ENCODE measurements at places on chromosomes 1 and 21. TPM values are rescaled to one million over a fixed set of nuclear protein-coding genes. Genes with fewer than 3 reads are reported as not detected.

Gene ALPL
- 1.3 TPM for total RNA-seq

DNA sequence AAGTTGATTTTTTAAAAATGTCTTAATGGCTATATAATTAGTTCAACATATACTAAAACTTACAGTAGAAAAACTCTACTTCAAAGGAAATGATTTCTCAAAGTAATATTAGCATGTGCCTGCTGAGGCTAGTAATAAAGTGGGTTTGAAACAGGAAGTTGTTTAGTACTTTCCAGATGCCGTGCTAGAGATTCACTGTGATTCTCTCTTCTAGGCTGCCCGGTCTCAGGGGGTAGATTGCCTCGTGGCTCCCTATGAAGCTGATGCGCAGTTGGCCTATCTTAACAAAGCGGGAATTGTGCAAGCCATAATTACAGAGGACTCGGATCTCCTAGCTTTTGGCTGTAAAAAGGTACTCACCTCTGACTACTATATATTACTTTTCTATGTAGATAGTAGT lies 9.1 kb downstream of the EXO1 start:
- H3K27me3 ChIP-seq = no peaks in the 10 kb centered on the region
- DNase-seq = no peak
- no peak overlapping the region for H3K27ac ChIP-seq
- no peaks in the 10 kb centered on the region for H3K4me1 ChIP-seq
- H3K36me3 ChIP-seq = no peaks in the 10 kb centered on the region
- H3K4me3 ChIP-seq = no peak overlapping the region

Gene SAMD11
- 5.0 TPM for total RNA-seq

DNA sequence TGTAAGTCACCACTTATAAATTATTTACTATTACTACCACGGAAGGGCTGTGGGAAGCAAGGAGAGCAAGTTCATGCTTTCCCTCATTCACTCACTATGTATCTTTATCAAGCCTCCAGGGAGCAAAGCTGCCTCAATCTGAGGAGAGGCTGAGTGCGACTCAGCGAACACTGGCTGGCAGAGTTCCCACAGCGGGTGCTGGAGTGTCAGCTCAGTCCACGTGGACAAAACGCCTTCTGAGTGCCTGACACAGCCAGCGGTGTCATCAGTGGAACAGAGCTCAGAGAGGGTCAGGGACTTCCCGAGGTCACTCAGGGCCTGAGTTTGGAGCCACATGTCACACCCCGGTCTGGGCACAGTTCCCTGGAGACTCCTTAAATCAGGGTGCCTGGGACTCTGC lies 16.9 kb downstream of the MATN1 start:
- no peak overlapping the region for H3K27ac ChIP-seq
- H3K4me3 ChIP-seq = no peak overlapping the region
- H3K4me1 ChIP-seq = no peaks in the 10 kb centered on the region

GRCh38 chr1:161214369-161214768 lies 726 bp upstream of the FCER1G start:
- no peak overlapping the region for H3K27ac ChIP-seq
- H3K4me3 ChIP-seq = no peak overlapping the region
- H3K36me3 ChIP-seq = no peaks in the 10 kb centered on the region
- H3K27me3 ChIP-seq = no peaks in the 10 kb centered on the region
- H3K4me1 ChIP-seq = no peaks in the 10 kb centered on the region
- DNase-seq = no peak

DNA sequence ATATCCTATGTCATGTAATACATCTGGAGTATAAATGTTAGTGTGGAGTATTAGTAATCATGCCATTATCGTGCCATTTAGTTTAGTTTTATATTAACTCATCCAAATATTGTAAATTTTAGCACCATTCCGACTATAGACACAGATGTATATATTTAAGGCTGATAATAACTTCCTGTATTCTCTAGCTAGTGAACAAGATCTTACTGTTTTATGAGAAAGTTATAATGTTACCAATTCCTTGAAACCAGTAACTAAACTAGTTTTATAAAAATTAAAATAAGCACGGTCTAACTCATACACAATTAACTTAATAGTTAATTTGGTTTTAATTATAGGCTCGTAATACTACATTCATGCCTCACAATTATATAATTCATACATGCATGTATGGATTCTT lies 808.6 kb downstream of the USP25 start:
- no peaks in the 10 kb centered on the region for H3K36me3 ChIP-seq
- peak overlapping the region; percentile 84 for H3K27ac ChIP-seq
- DNase-seq = no peak
- H3K27me3 ChIP-seq = no peaks in the 10 kb centered on the region

GRCh38 chr21:42347601-42348327 lies 3.0 kb downstream of the TFF2 start:
- H3K4me3 ChIP-seq = no peak overlapping the region
- H3K27ac ChIP-seq = no peak overlapping the region
- DNase-seq = no peak
- H3K27me3 ChIP-seq = no peaks in the 10 kb centered on the region
- H3K4me1 ChIP-seq = no peaks in the 10 kb centered on the region
- H3K36me3 ChIP-seq = no peaks in the 10 kb centered on the region

Gene GBP7
- total RNA-seq = not detected

Gene NCF2
- 4.8 TPM for total RNA-seq

Gene CZIB
- total RNA-seq = 69.7 TPM

- H3K36me3 ChIP-seq = no peaks in the 10 kb centered on the region
- no peak for DNase-seq
- no peak overlapping the region for H3K27ac ChIP-seq
- H3K4me3 ChIP-seq = no peak overlapping the region
Observed at GRCh38 chr21:34724857-34725195, 56.0 kb downstream of the CLIC6 start.

DNA sequence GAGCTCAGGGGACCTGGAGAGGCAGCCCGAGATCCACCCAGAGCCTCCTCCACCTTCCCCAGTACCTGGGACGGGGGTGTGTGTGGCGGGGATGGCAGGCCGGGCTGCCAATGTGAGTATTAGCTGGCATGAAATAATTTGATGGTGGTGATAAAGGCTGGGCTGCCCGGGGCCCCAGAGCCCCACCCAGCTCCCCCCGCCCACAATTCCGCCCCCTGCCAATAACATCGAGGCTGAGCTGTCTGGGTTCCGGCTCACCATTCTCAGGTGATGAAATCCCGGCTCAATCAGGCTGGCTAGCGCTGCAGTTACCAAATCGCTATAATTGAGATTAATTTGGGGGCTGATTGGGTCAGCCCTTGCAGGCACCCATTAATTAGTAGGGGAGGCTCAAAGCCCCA lies 103.8 kb upstream of the CASZ1 start:
- no peak overlapping the region for H3K27ac ChIP-seq
- H3K36me3 ChIP-seq = no peaks in the 10 kb centered on the region
- no peaks in the 10 kb centered on the region for H3K27me3 ChIP-seq
- no peak for DNase-seq
- H3K4me1 ChIP-seq = peaks cover 4% of the 10 kb centered on the region
- H3K4me3 ChIP-seq = no peak overlapping the region

DNA sequence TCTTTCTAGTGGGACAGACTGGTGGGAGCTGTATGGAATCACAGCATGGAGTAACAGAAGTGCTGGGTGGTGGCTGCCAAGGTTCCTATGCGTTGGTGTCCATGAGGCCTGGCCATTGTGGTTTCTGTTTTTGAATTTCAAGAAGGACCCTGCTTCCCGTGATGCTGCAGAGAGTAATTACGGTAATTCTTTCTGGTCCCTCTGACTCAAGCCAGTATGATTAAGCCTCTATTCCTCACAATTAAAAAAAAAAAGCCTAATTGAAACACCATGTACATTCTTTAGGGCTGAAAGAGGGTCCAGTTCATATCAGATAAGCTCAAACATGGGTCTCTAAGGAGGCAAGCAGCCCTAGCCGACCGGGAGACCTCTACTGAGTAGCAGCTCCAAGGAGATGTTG lies 10.5 kb upstream of the C1orf21 start:
- H3K27me3 ChIP-seq = no peaks in the 10 kb centered on the region
- H3K4me3 ChIP-seq = no peak overlapping the region
- no peaks in the 10 kb centered on the region for H3K4me1 ChIP-seq
- no peak overlapping the region for H3K27ac ChIP-seq
- H3K36me3 ChIP-seq = no peaks in the 10 kb centered on the region

DNA sequence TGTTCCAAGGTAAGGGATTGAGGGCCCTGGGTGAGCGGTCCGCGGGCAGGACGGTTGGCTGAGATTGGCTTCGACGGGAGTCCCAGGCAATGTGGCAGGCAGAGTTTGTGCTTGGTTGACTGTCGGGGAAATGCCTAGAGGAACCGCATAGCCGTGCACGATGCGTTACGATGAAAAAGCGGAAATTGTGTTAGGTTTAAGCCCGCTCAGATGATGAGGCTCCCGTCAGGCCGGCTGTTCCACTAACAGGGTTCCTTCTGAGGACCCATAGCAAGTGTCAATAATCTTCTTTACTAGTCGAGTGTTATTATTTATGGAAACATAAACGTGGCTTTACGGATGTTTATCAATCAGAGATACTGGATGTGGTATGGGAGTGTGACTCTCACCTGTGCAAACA lies 117.8 kb upstream of the COL6A1 start:
- no peak overlapping the region for H3K27ac ChIP-seq
- no peaks in the 10 kb centered on the region for H3K36me3 ChIP-seq
- no peaks in the 10 kb centered on the region for H3K27me3 ChIP-seq
- H3K4me3 ChIP-seq = no peak overlapping the region
- H3K4me1 ChIP-seq = no peaks in the 10 kb centered on the region

DNA sequence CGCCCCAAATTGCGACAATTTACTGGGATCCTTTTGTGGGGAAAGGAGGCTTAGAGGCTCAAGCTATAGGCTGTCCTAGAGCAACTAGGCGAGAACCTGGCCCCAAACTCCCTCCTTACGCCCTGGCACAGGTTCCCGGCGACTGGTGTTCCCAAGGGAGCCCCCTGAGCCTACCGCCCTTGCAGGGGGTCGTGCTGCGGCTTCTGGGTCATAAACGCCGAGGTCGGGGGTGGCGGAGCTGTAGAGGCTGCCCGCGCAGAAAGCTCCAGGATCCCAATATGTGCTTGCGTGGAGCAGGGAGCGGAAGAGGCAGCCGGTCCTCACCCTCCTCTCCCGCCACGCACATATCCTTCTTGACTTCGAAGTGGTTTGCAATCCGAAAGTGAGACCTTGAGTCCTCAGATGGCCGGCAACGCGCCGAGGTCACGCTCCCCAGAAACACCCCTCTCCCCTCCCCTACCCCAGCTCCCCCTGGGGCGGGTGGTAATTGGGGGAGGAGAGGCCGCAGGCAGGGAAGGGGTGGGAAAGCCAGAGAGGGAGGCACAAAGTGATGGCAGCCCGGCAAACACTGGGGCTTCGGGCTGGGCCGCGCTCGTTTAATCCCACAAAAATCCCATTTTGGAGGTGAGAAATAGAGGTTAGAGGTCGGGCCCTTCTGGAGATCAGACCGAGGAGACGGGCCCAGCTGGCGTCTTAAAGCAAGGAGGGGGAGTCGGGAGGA lies 6.2 kb downstream of the SIM2 start:
- peaks cover 4% of the 10 kb centered on the region for H3K4me1 ChIP-seq
- no peak for DNase-seq
- H3K27ac ChIP-seq = no peak overlapping the region

Gene PTAFR
- total RNA-seq = 1.7 TPM

Gene MANEAL
- total RNA-seq = 2.2 TPM

Gene THEM5
- total RNA-seq = not detected

DNA sequence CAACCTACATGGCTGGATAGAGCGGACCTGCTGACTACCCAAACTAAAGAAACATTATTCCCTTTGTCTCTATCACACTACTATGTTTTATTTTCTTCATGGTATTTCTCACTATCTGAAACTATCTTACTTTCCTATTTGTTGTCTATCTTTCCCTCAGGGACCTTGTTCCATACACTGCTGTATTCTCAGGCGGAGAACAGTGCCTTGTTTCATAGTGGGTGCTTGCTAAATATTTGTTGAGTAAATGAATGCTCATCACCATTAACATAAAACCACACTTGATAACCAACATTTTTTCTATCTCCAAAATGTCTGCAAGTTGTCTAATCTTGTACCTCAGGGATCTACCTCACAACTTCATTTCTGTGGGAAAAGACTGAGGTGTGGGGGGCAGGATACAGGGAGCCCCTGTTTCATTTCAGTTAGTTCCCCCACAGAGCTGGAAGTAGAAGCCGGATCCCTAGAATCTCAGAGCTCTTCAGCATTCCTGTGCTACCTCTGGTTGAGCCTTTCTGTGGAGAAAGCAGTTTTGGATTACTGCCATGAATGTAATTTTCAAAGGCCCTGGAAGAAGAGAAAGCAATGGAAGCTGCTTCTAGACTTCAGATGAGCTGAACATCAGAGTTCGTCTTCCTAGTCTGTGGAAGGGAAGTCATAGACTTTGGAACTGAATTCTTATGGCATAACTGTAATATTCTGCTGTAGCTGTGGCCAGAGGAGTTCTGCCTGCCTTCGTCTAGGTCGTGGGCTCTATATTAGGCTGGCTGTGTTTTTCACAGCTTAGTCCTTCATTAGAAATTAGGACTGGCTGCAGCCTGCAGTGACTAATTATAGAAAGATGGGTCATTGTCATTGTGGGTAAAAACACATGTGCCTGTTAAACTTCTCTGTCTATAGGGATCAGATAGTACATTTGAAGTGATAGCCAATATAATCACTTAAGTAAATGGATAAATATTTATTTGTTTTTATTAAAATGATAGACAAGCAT lies 293.2 kb upstream of the SGIP1 start:
- no peaks in the 10 kb centered on the region for H3K4me1 ChIP-seq
- no peak overlapping the region for H3K27ac ChIP-seq
- no peak for DNase-seq
- no peaks in the 10 kb centered on the region for H3K27me3 ChIP-seq
- H3K4me3 ChIP-seq = no peak overlapping the region

DNA sequence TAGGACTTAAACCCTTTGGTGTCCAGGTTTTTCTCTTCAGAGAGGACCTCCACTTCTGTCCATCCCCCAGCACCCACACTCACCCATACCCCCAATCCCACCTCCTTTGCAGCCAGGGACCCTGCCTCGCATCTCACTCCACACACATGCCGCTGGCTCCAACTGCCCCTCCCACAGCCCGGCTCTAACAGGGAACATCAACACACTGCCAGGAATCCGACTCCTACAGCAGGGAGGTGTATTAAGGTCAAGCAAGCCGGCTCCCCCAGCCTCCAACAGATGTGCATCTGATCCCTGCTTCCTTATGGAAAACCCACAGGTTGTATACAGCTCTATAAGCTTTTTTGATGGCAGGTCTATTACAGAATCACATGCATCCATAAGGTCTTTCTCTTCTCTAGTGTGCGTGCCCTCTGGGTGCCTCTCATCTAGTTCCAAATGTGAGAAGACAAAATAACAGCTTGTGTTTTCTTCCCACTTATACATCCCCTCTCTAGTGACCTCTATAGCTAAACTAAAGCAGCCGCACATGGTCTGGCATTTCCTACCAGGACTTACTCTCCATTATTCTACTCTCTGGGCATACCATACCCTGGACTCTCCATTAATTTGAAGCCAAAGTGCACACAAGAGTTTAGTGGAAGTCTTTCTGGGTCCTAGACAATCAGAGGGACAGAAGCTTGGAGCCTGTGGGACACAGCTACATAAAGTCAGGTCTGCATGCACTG lies 16.3 kb downstream of the PIK3C2B start:
- H3K4me3 ChIP-seq = no peak overlapping the region
- no peaks in the 10 kb centered on the region for H3K36me3 ChIP-seq
- H3K27ac ChIP-seq = no peak overlapping the region
- no peak for DNase-seq
- H3K27me3 ChIP-seq = no peaks in the 10 kb centered on the region
